Putamen (tissue), 1 donor: ENCODE measurements at places on chromosomes 7 and 10.
A peak's percentile ranks its signal among the peaks of the same experiment; 100 is the strongest.

GRCh38 chr7:123635551-123636359 lies 19.9 kb upstream of the LMOD2 start:
- no peak for DNase-seq

GRCh38 chr10:23525406-23525805 lies 86.5 kb downstream of the OTUD1 start:
- peak; percentile 20 for DNase-seq

DNA sequence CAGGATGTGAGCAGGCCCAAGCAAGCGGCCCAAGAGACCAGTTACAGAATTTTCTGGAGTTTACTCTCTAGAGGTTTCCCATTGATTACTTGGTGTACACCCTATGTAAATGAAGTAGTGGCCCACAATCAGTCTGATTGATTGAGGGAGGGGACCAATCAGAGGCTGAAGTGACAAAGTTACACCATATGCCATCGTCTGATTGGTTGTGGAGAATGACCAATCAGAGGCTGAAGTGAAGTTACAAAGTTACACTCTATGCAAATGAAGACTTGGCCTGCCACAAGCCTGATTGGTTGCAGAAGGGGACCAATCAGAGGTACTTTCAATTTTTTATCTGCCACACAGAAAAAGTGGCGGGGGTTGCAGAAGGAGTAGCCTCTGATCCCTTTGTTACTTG lies 83.7 kb downstream of the KIF20B start:
- DNase-seq = no peak

DNA sequence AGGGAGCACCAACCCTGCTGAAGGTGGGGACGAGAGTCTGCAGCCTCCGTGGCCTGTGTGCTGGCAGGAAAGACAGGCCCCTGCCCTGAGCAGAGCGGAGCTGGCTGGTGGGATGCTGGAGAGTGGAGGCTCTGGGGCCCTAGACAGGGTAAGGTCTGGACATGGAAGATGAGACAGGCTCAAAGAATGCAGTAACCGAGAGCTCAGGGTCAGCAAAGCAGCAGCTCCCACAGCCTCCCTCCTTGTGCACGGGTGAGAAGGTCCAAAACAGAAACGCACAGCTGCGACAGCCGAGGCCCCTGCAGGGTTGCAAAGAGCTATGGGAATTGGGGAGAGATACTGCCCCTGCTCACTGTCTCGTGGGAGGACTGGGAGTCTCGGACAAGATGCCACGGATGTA lies 80.5 kb downstream of the TNS3 start:
- no peak for DNase-seq

DNA sequence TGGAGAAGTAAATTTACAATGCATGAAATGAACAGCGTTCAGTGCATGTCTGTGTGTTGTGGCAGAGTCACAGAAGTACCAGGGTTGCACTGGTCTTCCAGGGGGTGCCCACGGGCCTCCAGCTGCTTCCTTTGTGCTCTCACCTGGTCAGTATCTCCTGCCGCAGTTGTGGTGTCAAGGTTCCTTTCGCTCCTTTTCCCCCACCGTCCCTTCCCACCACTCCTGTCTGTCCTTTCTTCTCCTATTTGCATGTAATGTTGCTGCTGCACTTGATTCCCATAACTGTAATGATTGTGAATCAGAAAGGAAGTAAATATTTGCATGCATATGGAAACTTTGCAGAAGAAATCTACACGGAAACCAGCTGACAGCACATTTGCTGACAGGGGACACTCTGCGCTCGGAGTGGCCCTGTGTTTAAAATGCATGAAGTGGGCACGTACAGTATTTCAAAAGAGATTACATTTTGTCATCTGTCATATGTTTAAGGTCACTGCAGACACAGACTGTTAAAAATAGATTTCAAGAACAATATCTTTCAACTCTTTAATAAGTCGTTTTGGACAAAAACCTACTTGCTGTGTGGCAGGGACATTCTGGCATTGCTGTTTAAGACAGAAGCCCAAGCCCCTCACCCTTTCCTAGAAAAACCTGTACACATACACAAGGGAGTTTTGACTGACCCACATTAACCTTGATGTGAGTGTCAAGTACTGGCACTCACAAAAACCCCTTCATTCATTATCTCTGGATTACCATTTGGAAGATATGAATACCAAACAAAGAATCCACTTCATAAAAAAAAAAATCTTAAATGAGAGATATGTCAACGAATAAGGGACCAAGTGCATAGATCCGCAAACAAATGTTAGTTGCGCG lies 336.7 kb upstream of the KLF6 start:
- DNase-seq = no peak

DNA sequence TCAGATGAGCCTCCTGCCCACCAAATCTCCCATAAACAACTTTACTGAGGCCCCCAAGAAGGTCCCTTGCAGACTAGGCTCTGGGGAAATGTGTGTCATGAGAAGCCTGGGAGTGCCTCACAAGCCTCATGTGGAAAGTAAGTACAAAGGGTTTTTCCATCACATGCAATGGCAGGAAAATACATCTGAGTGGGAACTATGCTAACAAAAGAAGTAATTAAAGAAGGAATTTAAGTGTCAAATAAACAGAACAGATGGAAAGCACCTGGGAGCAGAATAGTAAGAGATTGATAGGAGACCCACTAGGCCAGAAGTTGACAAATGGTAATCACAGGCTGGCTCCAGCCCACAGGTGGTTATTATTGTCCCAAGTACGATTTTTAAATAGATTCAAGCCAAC lies 20.5 kb downstream of the GSAP start:
- DNase-seq = no peak

DNA sequence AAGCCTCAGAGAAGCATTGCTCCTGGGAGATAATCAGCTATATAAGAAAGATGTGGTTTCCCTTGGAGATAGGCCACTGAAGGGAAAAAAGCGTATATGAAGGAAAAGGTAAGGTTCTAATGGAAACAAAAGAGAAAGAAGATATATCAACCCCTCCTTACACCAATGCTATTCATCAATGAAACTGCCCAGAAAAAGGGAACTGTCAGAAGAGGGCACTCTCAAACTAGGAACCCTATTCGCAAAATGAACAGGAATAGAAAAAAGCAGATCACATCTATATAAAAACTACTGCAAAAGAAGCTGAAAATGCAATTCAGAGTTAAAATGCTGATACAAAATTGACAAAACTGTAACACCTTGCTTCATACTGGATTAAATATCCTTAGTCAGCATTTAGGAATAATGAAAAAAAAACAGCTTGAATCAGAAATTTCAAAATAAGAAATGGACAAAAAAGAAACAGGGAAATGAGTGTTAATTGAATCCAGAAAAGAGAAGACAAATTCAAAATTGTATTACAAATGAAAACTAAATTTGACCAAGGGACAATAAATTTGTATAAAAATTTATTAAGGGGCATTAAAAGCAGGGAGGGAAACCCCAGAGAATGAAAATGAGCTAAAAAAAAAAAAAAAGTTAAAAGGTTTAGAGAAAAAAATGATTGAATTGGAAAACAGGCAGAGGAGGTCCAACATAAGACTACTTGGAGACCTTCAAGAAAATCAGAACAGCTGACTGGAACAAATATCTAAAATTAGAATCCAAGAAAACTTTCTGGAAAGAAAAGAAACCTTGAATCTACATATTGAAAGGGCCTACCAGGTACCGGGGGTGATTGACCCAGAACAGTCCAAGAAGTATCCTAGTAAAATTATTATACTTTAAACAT lies 17.9 kb downstream of the NHLRC2 start:
- DNase-seq = no peak

DNA sequence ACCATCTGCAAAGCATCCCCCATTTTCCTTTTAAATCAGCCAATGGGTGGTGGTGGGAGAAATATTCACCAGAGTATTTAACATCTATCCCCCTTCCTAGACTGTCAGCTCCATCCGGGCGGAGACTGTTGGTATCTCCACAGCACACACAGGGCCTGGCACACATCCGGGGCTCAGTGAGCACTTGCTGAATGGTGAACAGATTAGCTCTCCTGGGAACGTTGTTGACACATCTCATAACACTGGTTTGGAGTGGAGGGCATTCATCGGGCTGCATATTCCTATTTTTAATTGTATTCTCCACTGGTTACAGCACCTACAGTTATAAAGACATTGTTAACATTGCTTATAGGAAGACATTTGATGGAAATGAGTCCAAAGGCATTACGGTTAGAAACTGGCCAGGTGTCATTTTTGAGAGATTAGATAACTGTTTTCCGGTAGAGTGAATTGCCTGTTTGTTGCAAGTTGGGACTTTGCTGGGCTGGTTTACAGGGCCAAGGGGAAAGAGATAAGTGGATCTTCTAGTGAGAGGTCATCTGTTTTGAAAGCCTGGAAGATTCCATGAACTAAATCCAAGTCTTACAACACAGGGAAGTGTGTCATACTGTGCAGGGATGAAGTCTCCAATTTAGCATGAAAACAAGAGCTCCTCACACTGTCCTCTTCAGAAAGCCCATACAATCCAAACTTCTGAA lies 101.8 kb downstream of the EGFR start:
- DNase-seq = no peak

DNA sequence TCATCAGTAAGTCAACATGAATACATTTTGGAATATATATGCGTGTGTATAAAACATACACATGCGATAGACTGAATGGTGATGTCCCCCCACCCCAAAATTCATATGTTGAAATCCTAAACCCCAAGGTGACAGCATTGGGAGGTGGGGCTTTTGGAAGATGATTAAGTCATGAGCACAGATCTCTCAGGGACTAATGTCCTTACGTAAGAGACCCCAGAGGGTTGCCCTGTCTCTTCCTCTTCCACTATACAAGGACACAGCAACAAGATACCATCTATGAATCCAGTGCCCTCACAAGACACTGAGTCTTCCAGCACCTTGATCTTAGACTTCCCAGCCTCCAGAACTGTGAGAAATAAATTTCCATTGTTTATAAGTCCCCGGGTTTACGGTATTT lies 22.5 kb downstream of the DRGX start:
- no peak for DNase-seq
